Suppressor macrophage treated with lipopolysaccharide for 4 hours (primary cell): ENCODE measurements at places on chromosomes 3 and 15.
A peak's percentile ranks its signal among the peaks of the same experiment; 100 is the strongest.

- no peak for DNase-seq
Observed at GRCh38 chr3:74614107-74614967, at the start of gene CNTN3. TSS of gene CNTN3 (minus strand) at chr3:74614659. CDS start at chr3:74521112, 93,547 bp downstream.

- DNase-seq: no peak
Observed at GRCh38 chr15:83671603-83672002, 17.7 kb downstream of the ADAMTSL3 start.

DNA sequence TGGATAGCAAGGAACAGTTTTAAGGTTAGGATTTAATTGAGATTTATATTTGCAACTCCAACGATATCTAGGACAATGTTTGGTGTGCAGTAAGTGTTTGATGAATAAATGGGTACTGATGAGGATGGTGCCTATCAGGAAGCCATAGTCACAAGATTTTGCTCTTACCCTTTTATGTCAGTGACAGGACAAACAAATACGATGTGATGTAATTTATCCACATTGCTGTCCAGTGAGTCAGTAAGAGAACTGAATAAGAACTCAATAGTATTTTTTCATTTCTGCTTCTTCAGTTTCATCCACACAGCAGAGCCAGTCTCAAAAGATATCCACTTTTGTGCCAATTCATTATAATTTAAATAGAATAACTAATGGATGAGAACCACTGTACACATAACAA is 18.5 kb downstream of the C3orf85 start:
- DNase-seq: no peak

GRCh38 chr3:54572197-54572895 is 355.5 kb downstream of the LRTM1 start:
- DNase-seq: no peak

GRCh38 chr3:71244153-71244825 is 339.2 kb downstream of the FOXP1 start:
- no peak for DNase-seq

GRCh38 chr15:52136442-52136980 is 23.9 kb upstream of the BCL2L10 start:
- peak; percentile 73 for DNase-seq

- peak; percentile 83 for DNase-seq
Observed at GRCh38 chr15:50128266-50128665, 9.2 kb upstream of the ATP8B4 start.

DNA sequence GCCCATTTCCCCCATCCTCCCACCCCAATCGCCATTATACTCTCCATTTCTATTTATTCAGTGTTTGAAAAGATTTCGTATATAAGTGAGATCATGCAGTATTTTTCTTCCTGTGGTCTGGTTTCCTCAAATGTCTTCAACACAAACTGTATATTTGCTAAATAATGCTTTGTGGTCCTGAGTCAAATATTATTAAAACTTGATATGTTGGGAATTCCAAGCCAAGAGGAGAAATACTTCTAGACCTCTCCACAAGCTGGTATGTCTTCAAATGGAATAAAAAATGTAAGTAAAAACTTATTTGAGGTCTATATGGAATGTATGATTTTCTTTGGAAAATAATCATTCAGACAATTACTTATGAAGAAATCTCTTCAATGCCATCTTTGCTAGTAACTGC is 122.5 kb upstream of the TSC22D2 start:
- no peak for DNase-seq

DNA sequence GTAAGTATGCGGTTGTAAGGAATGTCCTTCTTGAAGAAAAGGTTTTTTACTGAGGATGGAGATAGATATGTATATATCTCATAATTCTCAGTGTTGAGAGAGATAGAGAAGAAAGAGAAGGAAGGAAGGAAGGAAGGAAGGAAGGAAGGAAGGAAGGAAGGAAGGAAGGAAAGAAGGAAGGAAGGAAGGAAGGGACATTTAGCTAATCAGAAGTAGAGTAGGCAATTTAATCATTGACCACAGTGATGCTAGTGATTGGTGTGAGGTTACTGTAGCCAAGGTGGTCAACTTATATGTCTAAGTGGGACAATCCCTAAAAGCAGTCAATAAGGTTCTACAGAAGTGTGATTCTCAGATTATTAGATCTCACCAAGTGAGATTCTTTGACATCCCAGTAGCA is 751.8 kb upstream of the CBLB start:
- no peak for DNase-seq

- DNase-seq: no peak
Observed at GRCh38 chr3:21654662-21655061, 96.3 kb downstream of the ZNF385D start.

DNA sequence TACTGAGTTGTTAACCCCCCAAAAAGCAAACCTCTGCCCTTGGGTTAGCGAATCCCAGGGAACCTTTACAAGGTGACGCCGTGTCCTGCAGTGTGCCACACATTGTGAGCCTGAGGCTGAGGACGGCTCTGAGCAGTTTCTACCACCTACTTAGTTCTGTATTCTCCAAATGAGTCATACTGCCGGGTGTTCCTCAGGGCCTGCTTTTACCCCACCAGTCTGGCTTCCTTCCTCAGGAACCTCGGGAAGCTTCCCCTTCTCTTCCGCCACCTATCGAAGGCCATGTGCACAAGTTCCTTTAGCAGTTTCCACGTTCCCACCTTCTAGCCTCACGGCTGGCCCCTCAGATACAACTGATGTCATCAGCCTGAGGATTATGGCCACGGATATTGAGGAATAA is 384.0 kb upstream of the TPM1 start:
- DNase-seq: peak; percentile 80

GRCh38 chr15:21267671-21268395 is 172.5 kb downstream of the POTEB3 start:
- DNase-seq: peak; percentile 22

DNA sequence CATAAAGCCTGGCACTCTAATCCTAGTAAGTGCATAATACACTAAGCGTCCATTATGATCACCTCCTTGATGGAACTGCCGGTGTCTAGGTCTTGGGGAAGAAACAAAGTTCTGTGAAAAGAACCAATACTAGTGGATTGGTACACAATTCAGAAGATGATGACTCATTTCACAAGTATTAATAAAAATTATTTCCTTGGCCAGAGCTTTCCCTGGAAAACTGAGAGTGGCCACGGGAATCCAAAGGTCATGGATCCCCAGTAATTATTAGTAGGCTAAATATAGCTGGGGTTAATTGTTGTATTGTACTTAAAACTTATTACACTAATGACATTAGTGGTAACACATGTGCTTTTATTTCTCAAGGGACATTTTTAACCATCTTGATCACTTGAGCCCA is 808.0 kb upstream of the NR2F2 start:
- DNase-seq: no peak

- no peak for DNase-seq
Observed at GRCh38 chr3:4770561-4770960, 208.7 kb upstream of the BHLHE40 start.

GRCh38 chr3:14602006-14602803 is 49.4 kb upstream of the CCDC174 start:
- no peak for DNase-seq

- no peak for DNase-seq
Observed at GRCh38 chr3:136535906-136536305, 216.3 kb downstream of the STAG1 start.
